ENCODE measurements at places on chromosomes 2 and 18.

GRCh38 chr2:170766693-170767092 is 3.5 kb upstream of the ERICH2 start:
- no peak for DNase-seq

GRCh38 chr2:171824086-171824485 is 70.0 kb downstream of the SLC25A12 start:
- no peak for DNase-seq

DNA sequence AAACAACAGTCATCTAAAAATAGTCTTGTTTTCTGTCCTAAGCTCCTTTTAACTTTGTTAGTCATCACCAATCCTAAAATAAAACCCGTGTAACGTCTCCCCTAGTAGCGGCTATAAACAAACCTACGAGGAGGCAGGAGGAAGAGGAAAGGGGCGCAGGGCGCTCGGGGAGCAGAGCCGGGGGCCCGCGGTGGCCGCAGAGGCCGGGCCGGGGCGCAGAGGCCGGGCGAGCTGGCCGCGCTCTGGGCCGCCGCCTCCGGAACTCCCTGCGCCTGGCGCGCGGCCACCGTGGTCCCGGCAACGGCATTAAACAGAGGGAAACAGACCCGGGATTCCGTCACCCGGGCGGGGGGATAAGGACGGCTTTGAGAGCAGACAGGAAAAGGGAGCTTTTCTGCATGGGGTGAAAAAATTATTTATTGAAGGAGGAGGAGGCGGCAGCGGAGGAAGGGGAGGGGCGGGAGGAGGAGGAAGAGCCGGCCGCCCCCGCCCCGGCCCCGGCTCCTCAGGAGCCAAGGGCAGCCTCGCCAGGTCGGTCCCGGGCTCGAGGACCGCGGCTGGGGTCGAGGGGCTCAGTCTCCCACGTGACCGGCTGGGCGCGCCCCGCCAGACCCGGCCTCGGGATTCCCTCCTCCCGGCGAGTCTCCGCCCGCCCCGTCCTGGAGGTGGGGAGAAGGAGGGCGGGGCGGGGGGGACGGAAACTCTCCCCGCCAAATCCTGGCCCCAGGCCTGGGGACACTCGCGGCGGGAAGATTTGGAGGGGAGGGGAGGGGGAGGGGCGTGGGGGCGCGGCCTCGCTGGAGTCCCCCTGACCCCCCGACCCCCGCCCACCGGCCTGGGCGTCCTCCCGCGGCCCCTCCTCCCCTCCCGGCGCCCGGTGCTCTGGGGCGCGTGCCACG is 1.8 kb upstream of the NFATC1 start:
- DNase-seq, result peak; percentile 57

GRCh38 chr2:48131539-48132270 is 225.4 kb upstream of the FBXO11 start:
- DNase-seq, result no peak

DNA sequence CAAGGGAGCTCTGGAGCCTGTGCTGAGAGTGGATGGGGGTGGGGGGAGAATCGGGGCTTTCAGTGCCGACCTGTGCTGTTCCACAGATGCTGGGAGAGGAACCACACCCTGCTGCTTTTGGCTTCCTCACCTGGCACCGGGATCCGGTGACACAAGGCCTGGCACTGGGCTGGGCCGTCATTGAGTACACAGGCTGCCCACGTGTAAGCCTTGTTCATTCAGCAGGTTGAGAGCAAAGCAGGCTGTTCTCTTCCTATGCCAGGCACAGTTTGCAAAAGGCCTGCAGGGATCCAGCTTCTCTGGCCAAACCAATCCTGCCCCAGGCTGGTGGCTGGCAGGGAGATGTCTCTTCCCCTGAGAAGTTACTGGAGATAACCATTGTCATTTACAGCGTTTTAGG is 17.1 kb downstream of the TRIB2 start:
- peak; percentile 98 for DNase-seq

GRCh38 chr2:113112441-113112840 is 15.0 kb upstream of the IL1RN start:
- DNase-seq, result no peak

DNA sequence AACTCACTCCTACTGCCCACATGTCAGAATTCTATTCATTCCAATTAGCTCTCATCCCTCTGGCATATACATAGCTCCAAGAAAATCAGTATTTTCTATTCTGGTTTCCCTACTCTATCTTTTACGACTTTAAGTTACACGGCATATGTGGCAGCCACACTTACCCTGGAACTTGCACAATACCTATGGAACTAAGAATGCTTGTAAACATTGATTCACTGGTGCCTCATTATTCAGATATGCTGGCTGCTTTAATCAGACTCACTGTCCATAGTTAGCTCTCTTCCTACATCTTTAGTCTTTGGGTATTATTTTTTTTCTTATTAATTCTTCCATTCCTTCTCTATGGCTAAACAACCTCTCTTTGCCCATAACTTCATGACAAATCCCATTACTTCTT is 1519.9 kb upstream of the ACVR2A start:
- no peak for DNase-seq

- no peak for DNase-seq
Observed at GRCh38 chr18:24443870-24444269, 16.6 kb upstream of the HRH4 start.

- no peak for DNase-seq
Observed at GRCh38 chr2:133421516-133422324, 146.5 kb downstream of the NCKAP5 start.

- DNase-seq, result no peak
Observed at GRCh38 chr2:224086226-224086914, 47.3 kb upstream of the SERPINE2 start.

Measured in caudate nucleus (tissue), 63 donors.